ENCODE measurements at places on chromosomes 5 and 9. TPM values are rescaled to one million over a fixed set of nuclear protein-coding genes. Genes with fewer than 3 reads are reported as not detected.

Gene TAF11L9
- total RNA-seq, result not detected

Gene AGGF1
- 32.0 TPM for total RNA-seq

Gene ABLIM3
- 7.3 TPM for total RNA-seq

Gene PCDHGB1
- 0.53 TPM for total RNA-seq

Gene EGFLAM
- 9.0 TPM for total RNA-seq
